ENCODE measurements at places on chromosomes 7 and 10.

DNA sequence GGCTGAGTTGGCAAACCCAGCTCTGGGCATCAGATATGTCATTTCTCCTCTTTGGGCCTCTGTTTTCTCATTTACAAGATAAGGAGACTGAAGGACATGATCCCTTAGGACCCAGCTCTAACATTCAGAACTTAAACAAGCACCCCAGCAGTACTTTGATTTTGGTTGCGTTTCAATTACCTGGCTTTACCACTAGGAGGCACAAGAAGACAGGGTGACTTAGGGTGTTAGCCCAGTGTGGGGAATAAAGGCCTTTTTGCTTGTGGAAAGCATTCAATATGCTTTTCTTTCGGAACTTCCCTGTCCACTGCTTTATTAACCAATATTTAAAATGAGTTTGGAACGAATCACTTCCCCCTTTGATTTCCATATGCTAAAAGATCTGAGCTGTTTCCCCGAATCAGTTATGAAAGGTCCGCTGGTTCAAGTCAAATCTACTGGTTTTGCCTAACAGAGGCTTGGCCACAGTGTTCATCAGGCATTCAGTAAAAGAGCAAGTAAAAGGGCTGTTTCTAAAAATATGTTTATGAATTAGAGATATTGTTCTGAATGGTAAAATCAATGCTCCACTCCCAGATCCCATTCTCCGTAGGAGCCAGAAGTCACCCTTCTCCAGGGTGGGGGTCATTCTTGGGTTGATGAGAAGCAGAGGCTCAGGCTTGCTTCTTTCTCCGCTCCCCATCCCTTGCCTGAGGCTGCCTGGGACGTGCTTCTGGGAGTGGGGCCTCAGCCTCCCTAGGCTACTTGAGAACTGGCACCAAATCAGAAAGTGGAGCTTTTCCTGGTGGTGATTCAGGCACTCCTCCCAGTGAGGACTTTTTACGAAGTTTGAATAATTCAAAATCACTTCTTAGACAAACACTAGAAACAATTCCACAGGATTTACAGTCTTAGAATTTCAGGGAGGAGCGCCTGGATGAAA, 105.5 kb downstream of the MYOF start:
- no peak for DNase-seq

DNA sequence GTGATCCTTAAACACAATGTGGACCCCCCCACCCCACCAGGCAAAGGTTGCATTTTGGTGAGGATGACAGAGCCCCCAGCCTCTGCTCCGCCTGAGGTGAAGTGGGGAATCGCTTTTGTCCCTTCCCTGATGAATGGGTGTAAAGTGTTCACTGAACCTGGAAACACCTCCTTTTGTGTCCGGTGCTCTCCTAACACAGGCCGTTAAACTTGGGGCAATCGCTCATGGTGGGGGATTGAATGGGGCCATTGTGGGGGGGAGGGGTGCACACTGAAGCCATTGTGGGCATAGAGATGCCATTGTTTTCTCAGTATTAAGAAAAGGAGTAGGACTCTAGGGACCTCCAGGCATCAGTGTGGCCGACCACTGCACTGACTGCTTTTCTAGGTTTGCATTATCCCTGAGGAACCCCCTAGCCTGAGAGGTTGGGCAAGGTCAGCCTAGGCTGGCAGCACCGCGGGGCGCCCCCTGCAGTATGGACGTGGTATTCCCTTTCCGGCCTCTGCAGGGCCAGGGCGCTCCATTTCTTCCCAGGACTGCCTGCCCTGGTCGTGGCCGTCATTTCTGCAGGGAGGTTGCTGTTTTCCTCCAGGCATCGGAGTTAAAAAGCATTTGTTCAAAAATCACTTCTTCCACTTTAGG, 158.3 kb downstream of the TCF7L2 start:
- DNase-seq = no peak

DNA sequence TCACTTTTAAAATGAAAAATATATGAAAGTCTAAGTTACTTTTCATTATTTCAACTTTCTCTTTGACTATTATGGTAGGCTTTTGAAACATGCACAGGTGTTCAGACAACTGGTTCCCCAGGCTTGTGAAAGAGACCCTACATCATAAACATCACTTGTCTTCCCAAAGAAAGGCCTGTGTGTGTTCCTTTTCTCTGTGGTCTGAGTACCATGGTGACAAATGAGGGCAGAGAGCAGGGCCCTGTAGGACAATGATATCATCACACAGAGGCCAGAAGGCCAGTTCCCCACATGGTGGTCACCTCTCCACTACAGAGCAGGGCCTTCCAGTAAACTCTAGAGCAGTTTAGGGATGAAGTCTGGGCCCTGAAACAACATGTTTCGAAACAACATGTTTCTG, 288.8 kb downstream of the USP6NL start:
- DNase-seq = no peak

- DNase-seq = no peak
These were observed 10.1 kb upstream of the ATOH7 start for GRCh38 chr10:68242051-68242450.

- peak; percentile 68 for DNase-seq
These were observed 51.8 kb upstream of the FAM133B start for GRCh38 chr7:92641921-92642511.

- DNase-seq = no peak
These were observed 62.7 kb downstream of the ADCYAP1R1 start for GRCh38 chr7:31114593-31115343.

GRCh38 chr10:78542521-78542920, 508.9 kb downstream of the RPS24 start:
- no peak for DNase-seq

DNA sequence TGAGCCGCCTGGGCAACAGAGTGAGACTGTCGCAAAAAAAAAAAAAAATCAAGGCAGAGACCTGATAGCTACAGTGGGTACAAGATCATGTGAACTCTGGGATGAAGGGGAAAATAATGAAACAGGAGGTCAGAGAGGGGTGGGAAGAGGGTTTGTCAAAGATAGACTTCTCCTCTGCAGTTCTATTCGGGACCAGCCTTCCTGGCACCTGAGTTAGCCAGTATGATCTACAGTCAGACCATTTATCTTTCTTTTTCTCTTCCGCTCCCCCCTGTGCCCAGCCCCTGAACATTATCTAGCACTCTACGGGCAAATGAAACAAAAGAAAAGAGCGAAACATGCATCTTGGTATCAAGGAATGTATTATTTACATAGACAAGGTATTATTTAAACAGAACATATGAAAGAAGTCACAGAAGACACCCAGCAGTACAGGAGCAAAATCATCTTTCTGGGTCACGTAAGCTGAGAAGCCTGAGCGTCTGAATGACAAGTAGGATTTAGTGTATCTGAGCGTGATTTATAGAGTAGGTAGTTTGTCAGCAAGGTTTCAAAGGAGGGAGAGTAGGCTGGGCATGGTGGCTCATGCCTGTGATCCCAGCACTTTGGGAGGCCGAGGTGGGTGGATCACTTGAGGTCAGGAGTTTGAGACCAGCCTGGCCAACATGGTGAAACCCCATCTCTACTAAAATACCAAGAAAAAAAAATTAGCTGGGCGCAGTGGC, 109.0 kb downstream of the PRKCQ start:
- no peak for DNase-seq

DNA sequence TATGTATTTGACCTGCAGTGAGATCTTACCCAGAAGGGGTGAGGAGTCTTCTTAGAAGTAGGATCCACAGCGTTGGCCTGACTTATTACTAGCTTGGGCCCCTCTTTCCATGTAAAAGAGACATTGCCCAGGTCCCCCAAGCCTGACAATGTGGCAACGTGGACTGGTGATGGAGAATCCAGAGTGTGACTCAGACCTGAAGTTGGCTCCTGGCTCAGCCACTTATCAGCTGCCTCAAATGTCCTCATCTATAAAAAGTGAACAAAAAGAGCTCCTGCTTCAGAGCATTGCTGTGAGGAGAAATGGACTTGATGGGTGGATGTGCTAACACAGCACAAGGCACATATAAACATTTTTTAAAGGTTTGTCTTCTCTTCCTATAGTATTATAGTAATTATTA, 35.4 kb upstream of the TECTB start:
- DNase-seq = no peak

GRCh38 chr10:79025199-79025832, 43.5 kb upstream of the ZMIZ1 start:
- no peak for DNase-seq

GRCh38 chr10:35271086-35271858, 65.0 kb upstream of the CCNY start:
- DNase-seq = no peak

DNA sequence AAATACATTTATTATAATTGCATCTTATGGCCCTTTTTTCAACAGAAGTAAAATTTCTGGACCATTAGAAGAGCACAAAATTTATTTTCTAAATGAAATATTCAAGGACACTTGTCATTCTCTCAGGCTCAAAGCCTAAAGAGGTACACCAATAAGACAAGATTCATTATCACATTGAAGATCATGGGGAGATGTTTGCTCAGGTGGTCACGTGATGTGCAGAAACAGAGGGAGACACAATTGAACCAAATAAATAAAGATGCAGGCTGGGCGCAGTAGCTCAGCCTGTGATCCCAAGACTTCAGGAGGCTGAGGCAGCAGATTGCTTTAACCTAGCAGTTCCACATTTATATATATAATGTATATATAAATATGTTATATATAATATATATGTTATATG, 53.2 kb upstream of the TMEM254 start:
- DNase-seq = no peak

- DNase-seq = no peak
These were observed 84.6 kb upstream of the NAMPT start for GRCh38 chr7:106369352-106369751.

DNA sequence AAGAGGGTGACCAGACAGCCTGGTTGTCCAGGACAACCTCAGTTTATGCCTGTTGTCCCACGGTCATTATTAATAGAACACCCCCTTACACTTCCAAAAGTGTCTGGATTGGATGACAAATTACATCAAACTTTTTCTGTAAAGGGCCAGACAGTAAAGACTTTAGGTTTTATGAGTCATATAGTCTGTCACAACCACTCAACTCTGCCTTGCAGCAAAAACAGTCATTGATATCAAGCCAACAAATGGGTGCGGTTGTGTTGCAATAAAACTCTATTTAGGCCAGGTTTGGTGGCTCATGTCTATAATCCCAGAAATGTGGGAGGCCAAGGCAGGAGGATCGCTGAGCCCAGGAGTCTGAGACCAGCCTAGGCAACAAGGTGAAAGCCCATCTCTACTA, 66.7 kb upstream of the ATP6V0A4 start:
- no peak for DNase-seq

- no peak for DNase-seq
These were observed 9.9 kb downstream of the GPR85 start for GRCh38 chr7:113076703-113077102.

DNA sequence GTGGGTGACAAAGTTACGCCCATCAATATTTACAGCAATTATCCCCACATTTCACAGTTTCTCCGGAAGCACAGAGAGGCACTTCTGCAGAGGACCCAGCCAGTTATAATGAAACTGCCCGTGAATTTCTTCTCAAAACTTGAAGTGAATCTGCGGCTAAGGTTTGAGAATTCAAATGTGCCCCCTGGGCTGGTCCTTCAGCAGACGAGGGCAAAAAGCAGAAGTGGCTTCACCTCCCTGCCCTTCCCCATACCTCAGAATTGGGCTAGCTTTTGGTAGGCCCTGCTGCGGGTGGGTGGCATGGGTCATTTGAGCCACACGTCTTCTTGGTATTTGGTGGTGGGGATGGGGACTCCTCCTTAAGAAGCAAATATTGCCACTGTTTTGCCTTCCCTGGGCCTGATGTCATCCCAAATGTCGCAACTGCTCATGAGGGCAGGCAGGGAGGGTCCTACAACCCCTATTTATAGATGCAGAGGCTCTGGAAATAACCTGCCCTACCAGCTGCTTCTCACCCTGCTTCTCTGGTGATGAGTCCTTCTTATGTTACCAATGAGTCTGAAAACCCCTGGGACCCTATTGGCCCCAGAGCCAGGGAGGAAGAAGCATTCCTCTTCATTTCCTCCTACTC, 16.6 kb upstream of the WDFY4 start:
- DNase-seq = no peak

DNA sequence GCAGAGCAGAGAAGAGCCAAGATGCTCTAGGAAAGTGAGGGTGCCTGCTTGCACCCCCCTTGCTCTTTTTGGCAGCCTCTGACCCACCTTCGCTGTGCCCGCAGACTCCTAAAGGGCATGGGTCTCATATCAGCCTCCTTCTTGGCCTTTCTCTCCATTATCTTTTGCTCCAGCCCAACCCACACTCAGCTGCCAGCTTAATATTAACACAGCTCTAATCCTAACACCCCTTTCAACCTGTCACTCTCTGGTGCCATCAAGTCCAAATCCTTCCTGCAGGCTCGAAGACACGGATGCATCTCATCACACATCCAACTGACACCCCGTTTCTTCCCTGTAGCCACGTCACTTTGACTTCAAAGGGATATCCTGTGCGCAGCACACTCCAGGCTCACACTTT, 171.6 kb upstream of the AUTS2 start:
- no peak for DNase-seq

DNA sequence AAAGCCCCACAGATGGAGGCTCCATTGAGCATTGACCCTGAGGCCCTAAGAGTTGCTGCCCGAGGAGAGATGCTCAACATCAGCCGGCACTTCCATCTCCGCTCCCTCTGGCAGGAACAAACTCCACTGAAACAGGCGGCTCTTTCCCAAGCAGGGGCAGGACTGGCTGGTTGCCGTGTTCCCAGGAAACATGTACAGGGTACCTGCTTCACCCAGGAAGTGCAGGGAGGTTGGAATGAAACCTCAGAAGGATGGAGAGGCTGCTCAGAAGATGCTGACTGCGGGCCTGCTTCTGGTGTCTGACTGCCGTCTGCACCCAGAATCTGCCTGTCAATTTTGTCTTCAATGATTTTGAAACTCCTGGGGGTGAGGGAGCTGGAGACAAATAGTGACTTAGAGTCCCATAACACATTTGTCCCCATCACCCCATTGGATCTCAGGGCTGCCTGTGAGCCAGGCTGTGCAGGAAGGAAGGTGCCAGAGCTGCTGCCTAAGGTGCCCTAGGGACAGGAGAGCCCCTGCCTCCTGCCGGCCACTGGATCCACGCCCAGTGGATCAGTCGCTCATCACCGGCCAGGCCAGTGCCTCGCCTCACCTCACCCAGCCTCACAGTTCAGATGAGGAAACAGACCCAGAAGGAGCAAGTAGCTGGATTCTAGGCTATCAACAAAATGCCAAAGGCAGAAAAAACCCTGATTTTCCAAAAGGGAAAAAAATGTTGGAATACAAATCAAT, 237.3 kb downstream of the PTPRN2 start:
- no peak for DNase-seq

- DNase-seq = no peak
These were observed 44.3 kb upstream of the SEMA3E start for GRCh38 chr7:83693256-83693655.

DNA sequence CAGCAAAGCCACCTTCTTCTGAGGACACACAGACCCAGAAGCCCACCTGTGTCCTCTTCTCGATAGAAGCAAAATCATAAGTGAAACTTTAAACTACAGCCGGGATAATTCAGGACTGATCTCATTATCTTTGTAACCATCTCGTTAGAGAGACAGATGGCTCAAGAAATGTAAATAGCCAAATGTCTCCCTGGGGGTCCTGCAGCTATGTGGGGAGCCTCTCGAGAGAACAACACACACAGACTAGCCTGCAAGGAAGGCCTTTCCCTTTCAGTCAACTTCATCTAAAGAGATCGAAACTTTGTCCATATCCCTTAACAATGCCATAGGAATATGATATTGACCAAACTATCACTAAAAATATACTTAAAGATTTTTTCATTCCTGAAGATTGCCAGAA, 93.5 kb downstream of the VWC2 start:
- no peak for DNase-seq

GRCh38 chr7:128827971-128828711, 2.1 kb upstream of the FLNC start:
- no peak for DNase-seq

GRCh38 chr10:122490786-122491680, 29.7 kb downstream of the HTRA1 start:
- peak; percentile 42 for DNase-seq

- no peak for DNase-seq
These were observed 22.2 kb downstream of the ZNF467 start for GRCh38 chr7:149751043-149751775.

Measured in stimulated activated naive CD4-positive, alpha-beta T cell treated with Interleukin-2 at 50 U/mL for 16 hours (primary cell).